Activated T-cell treated with anti-CD3 and anti-CD28 coated beads, Interleukin-2, amount 50 U/mL, for 72 hours (primary cell): ENCODE measurements at places on chromosomes 6 and 20.
A peak's percentile ranks its signal among the peaks of the same experiment; 100 is the strongest.

- no peak for DNase-seq
Measured at GRCh38 chr6:73791336-73791735, 95.3 kb downstream of the CD109 start.

DNA sequence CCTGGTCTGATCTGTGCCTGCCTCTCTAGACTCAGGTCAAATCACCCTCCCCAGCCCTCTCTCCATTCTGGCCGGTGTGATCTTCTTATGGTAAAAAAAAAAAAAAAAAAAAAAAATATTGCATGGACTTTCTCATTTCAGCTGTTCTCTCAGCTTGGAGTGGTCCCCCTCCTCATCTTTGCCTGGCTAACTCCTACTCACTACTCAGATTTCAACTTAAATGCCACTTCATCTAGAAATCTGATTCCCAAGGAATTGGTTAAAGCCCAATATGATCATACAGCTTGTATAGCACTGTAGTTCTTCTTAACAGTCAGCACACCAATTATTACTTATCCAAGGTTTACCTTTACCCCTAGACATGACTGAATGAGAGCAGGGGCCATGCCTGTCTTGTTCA, 105.9 kb upstream of the CARMIL1 start:
- DNase-seq, result no peak

DNA sequence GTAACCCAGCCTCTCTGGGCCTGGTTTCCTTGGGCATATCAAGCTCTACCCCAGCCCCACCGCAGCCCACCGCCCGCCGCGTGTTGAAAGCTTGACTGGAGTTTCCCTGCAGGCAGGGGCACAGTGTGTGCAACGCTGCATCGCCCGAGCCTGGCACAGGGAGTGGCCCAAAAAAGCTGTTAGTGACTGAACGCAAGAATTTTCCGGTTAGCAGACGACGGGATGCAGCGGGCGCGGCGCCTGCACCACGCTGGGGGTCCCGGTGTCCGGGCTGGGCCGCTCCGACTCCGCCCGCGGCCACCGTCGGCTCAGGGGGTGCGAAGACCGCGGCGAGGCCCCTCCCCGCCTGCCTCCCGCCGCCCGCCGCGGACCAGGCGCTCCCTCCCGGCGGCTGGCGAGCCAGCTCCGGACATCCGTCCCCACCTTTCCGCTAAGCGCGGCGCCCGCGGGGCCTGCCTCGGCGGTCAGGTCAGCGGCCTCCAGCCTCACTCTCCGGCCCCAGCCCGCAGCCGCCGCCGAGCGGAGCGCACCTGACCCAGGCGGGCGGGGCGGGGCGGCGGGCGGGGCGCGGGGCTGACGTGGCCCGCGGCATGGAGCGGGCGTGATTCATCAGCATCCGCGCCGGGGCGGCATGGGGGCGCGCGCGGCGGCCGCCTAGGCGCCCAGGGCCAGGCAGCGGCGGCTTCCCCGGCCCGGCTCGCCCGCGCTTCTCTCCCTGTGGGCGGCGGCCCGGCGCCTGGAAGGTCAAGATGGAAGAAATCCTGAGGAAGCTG, at the start of gene ARFGEF3:
Gene ARFGEF3, plus strand, starts transcription at position 602 of the 773 bp plus-strand sequence. Its CDS starts 148 bp downstream, at position 750.
- peak; percentile 74 for DNase-seq

- DNase-seq, result no peak
Measured at GRCh38 chr6:9977411-9977810, 437.5 kb downstream of the TFAP2A start.

DNA sequence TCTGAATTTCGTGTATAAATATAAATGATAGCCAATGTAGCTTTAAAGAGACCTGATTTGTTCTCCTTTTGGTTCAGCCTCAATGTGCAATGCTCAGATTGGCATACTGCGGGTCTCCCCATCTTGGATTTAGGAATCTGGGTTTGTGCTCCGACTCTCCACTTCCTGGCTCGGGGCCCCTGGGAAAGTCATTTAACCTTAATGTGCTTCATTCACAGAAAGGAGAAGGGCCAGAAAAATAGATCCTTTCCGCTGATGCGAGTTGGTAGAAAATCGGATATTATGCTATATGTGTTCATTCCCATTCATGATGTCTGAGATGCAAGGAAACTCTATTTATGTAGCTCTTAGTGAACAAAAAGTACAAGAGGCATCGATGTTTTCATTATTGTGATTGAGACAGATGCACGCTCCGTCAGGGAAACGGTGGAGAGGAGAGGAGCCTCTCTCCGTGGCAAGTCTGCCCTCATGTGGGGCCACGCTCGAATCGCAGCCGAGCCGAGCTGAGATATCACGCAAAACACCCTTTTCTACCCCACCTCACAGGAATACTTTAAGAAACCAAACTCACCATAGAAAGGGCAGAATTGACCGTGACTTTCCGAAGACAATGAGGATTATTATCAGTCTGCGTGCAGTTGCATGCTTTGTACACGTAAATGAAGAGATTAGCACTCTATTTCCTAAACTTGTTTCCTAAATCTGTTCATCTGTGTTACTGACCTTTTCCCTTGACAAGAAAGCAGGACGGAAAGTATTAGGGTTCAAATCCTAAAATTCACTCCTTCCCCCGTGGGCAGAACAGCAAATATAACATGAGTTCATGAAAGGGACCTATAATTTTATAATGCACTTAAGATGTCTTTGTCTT, 136.6 kb downstream of the COL9A1 start:
- peak; percentile 29 for DNase-seq

GRCh38 chr6:119323478-119323877, 26.1 kb downstream of the MAN1A1 start:
- DNase-seq, result no peak

DNA sequence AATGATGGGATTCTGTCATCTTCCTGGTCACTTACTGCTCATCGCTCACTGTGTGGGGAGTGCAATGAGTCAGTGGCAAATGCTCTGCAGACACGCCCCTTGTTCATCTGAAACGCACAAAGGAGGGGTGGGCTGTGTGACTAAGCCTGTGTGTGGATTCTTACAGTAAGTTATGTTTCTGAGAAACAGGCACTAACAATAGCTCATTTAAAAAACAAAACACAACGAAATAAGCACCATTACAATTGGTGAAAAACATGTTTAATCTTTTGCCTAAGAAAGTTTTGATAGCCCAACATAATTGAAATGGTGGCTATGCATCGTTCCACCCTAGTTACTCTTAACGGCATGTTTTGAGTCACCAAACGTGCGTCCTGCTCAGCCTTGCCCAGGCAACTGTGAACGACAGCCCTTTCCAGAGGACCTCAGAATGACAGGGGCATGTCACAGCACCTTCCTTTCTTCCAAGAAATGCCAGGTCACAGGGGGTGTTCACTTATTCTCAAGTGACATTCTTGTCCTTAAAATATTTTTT, 118.4 kb upstream of the SGK1 start:
- peak; percentile 79 for DNase-seq

GRCh38 chr6:96907498-96907897, 9.8 kb upstream of the NDUFAF4 start:
- peak; percentile 74 for DNase-seq

DNA sequence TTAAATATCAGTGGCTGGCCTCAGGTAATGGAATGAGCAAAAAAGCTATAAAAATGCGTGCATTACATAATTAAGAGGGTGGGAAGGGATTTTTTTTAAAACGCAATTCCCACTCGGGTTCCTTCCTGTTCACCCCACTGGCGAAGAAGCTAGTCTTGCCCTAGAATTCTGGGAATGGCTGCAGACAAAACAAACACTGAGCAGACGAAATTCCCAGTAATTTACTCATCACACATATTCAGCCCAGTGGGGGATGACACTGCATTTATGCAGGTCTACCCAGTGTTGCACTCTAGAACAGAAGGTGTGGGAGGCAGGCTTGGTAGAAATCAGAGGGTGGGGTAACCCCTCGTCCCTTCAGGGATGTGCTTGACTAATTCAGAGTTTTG, 2695.0 kb upstream of the DEFB115 start:
- no peak for DNase-seq

DNA sequence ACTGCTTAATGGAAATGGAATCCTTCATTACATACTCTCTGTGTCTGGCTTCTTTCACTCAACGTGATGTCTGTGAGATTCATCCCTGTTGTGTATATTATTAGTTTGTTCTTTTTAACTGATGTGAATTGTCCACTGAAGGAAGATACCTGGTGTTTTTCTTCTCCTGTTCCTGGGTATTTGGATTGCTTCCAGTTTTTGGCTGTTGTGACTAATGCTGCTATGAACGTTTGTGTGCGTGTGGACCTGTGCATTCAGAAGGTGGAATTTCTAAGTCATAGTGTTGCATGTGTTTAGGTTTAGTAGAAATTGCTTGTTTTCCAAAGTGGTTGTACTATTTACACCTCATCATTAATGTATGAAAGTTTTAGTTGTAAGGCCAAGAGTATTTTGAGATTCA, 3.8 kb downstream of the TULP4 start:
- DNase-seq, result no peak

DNA sequence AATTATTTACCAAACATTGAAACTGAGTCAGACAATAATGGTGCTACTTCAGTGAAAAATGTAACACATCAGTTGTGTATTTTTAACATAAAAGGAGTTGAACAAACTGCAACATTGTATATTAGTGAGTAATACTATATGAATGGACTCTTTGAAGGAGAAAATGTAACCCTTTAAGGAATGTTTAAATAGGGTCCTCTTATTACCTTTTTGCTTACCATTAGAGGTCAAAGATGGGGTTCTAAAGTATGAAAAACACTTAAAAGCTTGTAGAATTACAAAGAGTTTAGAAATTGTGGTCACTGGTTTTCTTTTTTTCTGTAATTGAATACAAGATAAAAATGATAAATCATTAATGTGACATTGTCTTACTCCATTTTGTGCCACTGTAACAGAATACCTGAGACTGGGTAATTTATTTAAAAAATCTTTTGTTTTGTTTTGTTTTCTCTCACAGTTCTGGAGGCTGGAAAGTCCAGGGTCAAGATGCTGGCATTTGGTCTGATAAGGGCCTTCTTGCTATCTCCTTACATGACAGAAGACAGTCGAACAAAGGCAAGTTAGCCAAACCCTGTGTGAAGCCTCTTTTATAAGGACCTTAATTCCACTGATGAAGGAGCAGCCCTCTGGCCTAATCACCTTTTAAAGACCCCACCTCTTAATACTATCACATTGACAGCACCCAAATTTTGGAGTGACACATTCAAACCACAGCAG, 43.2 kb downstream of the SESN1 start:
- DNase-seq, result no peak

DNA sequence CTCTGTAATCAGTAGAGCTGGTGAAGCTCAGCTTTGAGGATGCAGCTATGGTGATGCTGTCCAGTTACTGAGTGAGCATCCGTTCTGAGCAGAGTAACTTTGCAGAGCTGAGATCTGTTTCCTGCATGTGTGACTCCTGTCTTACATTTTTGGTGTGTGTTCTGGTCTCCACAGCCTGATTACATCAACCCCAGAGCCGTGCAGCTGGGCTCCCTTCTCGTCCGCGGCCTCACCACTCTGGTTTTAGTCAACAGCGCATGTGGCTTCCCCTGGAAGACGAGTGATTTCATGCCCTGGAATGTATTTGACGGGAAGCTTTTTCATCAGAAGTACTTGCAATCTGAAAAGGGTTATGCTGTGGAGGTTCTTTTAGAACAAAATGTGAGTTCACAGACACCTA, 81.6 kb downstream of the FAM120B start:
- no peak for DNase-seq

GRCh38 chr20:8414586-8415274, 282.7 kb downstream of the PLCB1 start:
- no peak for DNase-seq

DNA sequence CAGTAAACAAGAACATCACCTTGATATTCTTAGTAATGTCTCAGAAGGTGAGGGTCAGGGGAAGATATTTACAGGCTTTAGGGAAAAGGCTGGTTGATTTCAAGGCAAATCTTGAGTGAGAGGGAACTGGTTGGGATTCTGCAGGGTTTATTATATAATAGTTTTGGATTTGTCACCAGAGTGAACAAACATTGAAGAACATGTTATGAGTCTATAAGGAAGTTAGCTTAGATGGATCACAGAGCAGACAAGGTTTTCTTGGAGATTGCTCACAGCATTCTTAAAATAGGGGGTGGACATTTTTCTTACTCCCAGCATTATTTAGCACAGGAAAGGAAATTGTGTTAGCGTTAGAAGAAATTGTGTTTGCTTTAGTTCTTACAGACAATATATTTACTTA, 324.9 kb downstream of the LAMA2 start:
- DNase-seq, result no peak

DNA sequence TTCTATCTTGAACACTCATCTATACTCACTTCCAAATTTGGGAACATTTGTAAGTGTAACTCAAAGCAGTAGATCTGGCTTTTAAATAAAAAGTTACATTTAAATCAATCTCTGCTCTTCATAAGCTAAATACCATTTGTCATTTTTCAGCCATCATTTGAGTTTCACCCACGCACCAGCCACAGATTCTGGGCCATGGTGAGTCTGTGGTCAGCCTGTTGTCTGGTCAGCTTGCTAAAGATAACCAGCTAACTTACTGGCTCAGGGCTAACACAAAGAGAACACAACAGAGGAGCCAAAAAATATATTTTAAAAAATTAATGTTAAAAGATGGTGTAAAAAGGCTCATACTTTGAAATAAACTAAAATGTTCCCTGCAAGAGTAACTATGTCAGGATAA, 181.3 kb downstream of the KIF6 start:
- DNase-seq, result no peak

DNA sequence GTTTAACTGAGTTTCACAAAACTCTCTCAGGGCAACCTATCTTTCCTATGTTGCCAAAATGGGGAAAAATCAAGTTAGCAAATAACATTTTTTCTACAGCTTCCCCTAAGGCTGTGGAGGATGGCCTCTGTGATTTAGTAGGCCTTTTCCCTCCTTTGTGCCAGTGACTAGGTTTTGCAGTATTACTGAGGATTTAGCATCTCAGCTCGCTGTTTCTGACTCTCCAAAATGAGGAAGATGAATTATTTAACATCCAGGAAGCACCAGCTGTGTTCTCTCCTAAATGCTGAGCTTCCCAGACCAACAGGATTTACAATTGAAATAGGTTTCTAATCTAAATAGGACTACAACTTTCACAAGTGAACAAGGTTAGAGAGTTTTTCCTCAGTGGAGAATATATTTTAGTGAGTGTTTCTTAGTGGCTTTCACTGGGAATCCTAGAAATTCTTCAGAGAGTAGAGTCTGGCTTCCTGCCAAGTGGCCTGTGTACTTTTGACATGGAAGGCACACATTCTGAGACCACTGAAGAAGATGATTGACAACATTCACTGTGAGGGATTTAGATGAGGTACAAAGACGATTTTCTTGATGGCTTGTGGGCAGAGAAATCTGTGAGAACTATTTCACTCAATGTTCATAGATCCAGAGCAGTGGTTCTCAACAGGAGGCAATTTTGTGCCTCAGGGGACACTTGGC, 62.4 kb downstream of the PTCHD4 start:
- no peak for DNase-seq

GRCh38 chr20:14764511-14765369, 427.3 kb upstream of the FLRT3 start:
- DNase-seq, result no peak
